ENCODE measurements at places on chromosomes 11 and 22. TPM values are rescaled to one million over a fixed set of nuclear protein-coding genes. Genes with fewer than 3 reads are reported as not detected.

Gene EIF3M
- total RNA-seq: 136 TPM

Gene SPTBN2
- 105 TPM for total RNA-seq

Gene NLRP10
- total RNA-seq: not detected

Gene SMIM35
- total RNA-seq: not detected

Gene LRP5
- total RNA-seq: 15.1 TPM

Gene GGTLC2
- total RNA-seq: not detected

Gene TMEM132A
- total RNA-seq: 104 TPM

Gene ADM2
- not detected for total RNA-seq

Gene PYGM
- 1.2 TPM for total RNA-seq

All from occipital lobe (tissue), 3 donors.